NCI-H1930 (cell line): ENCODE measurements at places on chromosomes 7 and 10.

DNA sequence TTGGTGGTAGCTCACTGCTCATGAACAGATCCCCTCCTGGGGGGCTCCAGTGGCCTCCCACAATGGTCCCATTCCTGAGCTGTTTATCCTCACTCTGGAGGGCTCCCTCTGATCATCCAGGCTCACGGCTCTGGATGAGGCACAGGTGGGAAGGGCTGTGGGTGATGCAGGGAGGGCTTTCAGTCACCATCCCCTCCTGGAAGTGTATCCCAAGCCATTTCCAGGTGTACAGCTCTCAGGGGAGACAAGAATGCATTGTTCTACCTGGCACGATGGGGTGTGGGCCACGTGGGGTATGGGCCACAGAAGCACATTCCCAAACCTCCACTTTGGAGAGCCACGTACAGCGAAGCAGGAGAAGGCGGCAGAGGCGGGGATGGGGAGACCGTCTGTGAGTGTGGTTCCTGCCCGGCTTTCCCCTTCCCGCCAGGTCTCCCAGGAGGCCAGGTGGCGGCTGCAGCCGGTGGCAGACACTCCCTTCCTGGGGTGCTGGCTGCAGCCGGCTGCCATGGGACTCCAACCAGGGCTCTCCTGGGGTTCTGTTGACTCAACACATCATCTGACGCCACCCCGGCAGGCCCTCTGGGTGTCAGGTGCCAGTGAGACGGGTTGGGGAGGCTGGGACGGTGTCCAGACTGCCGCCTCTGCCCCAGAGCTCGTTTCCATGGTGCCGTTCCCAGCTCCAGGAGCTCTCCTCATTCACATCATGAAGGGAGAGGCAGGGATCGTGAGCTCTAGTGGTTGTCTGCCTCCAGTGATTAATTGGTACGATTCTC, 169.7 kb upstream of the RHEB start:
- DNase-seq: no peak

DNA sequence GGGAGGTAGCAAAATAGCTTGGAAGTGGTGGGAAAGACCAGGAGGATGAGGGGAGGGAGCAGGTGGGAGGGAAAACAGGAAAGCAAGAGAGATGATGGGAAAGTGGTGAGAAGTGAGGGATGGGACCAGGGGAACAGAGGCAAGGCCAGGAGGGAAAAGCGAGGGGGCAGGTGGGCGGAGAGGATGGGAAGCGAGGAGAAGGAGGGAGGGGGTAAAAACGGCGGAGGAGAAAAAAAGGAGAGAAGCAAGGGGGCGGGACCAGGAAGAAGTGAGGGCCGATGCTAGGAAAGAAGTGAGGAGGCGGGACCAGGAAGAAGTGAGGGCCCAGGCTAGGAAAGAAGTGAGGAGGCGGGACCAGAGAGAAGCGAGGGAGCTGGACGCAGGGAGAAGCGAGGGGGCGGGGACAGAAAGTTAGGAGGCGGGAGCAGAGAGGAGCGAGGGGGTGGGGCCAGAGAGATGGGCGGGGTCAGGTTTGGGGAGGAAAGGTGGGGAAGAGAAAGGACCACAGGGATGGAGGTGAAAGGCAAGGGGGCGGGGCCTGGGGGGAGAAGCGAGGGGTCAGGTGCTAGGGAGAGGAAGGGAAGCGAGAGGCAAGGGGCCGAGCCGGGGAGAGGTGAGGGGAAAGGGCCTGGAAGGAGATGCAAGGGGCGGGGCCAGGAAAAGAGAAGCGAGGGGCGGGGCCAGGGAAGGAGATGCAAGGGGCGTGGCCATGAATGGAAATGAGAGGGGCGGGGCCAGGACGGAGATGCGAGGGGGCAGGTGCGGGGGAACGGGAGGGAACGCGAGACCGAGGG, 984 bp downstream of the SMURF1 start:
- peak; percentile 57 for DNase-seq

GRCh38 chr7:155269766-155270585, 27.7 kb upstream of the INSIG1 start:
- no peak for DNase-seq

- DNase-seq: no peak
Observed at GRCh38 chr10:101845893-101846292, 2.3 kb upstream of the KCNIP2 start.

DNA sequence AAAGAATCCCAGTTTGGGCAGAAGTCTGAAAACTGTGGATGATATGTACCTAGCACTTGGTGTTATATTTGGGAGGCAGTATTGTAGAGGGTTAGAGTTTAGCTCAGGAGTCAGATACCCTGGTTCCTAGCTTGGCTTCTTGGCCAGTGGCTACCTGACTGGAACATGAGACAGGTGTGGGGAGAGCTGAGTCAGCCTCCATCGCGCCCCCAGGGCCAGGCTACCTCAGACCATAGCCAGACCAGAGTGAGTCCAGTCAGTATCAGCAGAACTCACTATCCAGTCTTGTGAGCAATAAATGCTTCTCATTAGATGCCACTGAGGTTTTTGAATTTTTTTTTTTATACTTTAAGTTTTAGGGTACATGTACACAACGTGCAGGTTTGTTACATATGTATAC, 26.0 kb downstream of the CYP3A5 start:
- no peak for DNase-seq
